NCI-H2029 (cell line): ENCODE measurements at places on chromosomes 2 and 18.

DNA sequence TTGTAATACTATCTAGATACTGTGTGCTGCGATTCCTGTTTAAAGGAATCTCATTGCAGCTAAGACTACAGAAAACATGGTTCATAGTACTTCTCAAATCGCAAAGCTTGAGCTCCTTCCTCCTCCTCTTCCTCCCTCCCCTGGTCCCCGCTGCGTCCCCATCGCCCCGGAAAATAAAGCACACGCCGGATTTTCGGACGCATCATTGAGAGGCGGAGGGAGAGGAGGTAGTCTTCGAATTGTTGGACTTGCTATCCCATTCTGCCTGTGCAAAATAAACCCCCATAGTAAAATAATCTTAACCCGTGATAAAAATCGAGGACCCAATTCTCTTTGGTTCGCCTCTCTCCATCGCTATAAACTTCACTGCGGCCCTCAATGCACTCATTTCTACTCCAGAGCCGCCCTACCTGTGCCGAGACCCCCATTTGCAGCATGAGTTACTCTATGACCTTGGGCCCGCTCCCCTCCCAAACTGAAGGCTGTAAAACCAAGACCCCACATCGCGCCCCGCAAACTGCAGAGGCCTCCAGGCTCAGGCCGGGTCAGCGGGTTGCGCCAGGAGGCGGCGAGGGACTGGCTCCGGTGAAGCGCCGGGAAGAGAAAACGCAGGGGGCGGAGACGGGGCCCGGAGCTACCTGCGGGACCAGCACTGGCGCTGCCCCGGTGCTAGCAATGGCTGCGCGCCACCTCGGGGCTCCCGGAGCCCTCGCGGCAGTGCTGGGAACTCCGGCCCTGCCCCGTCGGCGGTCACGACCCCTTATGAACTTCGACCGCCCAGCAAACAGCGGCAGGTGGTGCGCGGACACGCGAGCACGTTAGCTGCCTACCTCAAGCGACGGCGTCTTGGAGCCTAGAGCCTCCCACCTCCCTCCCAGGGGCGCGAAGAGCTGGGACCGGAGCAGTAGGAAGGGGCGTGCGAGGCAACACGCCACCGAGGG is 649 bp downstream of the ESCO1 start:
- DNase-seq = peak; percentile 48

- DNase-seq = no peak
Measured at GRCh38 chr2:235170016-235170415, 218.2 kb downstream of the SH3BP4 start.

- no peak for DNase-seq
Measured at GRCh38 chr2:230770804-230771203, 58.2 kb downstream of the CAB39 start.

- no peak for DNase-seq
Measured at GRCh38 chr2:38213619-38214167, 137.7 kb upstream of the CYP1B1 start.

GRCh38 chr2:112768432-112768831 is 4.0 kb upstream of the CKAP2L start:
- no peak for DNase-seq

GRCh38 chr2:241003830-241004564 is 5.6 kb downstream of the SNED1 start:
- DNase-seq = no peak

DNA sequence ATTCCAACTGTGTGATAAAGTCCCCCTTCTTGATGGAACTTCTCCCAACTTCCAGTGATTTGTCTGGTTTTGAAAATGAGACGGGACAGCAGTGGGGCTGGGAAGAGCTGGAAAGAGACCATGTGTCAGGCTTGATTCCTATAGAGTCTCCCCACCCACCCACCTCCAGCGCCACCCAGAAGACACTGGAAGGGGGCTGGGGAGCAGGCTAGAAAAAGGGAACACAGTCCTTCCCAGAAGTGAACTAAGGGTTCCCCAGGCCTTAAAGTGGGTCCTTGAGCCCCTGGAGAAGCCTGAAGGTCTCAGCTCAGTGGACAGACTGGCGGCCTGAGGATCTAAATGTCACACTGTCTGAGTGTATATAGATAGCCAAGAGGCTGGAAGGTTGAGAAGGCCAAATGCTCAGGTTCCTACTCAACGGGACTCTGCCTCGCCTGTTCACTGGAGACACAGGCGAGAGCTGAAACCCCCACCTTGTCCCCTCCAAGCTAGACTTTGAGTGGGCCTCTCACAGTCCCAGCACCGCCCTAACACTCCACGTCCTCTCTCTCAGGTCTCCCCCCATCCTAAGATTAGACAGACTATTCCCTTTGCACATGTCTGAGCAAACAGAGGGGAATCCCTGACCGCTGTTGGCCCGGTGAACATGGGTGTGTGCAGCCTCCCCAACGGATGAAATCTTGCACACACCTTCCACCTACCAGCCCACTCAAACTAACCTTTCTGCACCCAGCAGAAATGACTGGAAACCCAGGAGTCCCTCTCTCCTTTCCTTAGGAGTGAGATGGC is 1.6 kb downstream of the PKDCC start:
- no peak for DNase-seq

GRCh38 chr2:96811917-96812316 is 4.2 kb upstream of the CNNM3 start:
- no peak for DNase-seq

DNA sequence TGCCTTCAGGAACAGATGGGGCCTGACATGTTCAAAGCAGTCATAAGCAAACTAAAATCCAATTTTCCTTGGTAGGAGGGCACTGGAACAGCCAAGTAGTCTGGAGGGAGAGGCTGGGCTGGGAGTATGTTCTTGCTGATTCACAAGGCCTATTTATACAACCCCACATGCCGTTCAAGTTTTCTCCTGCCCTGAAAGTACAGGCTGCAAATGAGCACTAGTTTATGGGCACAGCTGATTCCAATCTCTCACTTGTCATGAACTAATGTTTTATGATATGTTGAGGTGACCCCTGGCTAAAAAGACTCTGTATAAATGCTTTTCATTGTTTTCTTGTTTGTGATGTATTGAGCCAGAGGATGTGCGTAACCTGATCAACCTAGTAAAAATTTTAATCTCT is 183.4 kb upstream of the SRD5A2 start:
- DNase-seq = no peak

DNA sequence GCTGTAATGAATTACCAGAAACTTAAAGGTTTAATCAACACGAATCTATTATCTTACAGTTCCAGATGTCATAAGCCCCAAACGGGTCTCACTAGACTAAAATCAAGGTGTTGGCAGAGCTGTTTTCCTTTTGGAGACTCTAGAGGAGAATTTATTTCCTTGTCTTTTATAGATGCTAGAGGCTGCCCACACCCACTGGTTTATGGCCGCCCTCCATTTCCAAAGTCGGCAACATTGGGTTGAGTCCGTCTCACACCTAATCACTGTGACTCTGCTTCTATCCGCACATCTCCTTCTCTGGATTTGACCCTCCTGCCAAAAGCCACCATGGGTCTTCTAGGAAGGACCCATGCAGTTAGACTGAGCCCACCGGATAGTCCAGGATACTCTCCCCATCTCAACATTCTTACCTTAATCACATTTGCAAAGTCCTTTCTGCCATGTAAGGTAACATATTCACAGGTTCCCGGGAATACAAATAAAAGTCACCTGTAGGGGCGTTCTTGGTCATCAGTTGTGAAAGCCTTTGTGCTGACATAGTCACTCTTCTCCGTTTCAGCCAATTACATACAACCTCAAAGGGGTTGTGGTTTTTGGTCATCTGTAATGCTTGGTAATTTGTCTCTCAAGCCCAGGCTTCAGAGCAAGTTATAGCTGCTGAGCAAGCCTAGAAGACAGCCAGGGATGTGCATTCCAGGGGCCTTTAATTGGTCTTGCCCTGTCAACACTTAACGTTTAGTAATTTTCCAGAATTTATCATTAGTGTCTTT is 179.4 kb downstream of the ANTXR1 start:
- DNase-seq = no peak

- no peak for DNase-seq
Measured at GRCh38 chr2:206887745-206888144, 51.6 kb upstream of the CPO start.

DNA sequence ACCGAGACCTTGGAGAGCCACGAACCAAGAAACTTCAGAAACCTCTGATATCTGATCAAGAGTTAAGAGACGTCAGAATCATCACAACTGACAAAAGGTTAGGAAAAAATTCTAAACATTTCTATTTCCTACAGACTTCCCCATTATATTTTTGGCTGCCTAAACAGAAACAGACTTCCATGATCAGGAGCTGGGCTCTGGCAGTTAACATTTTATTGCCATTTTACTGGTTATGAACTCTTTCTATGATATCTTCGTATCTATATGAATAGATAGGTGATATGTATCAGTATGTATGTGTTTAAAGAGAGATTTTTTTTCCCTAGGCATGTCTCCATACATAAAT is 31.1 kb upstream of the PPP1R1C start:
- DNase-seq = no peak

- no peak for DNase-seq
Measured at GRCh38 chr18:3074087-3074486, 61.1 kb upstream of the LPIN2 start.

DNA sequence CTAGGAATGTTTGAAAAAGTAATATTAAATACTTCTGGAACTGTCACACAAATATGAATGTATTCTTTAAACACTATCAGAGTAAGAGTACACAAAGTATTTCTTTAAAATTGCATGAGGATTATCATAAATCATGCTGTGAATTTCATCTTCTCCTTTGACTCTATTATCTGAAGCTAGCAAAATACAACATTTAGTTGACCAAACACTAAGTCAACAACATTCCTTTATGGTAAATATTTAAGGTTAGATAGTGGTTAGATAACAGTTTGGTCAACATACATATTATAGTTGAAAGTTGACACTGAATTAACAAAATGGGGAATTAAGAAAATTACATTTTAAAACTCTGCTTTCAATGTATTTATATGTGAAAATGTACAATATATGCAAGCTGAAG is 72.1 kb upstream of the GRB14 start:
- no peak for DNase-seq

GRCh38 chr18:567122-567521 is 13.1 kb upstream of the CETN1 start:
- no peak for DNase-seq

DNA sequence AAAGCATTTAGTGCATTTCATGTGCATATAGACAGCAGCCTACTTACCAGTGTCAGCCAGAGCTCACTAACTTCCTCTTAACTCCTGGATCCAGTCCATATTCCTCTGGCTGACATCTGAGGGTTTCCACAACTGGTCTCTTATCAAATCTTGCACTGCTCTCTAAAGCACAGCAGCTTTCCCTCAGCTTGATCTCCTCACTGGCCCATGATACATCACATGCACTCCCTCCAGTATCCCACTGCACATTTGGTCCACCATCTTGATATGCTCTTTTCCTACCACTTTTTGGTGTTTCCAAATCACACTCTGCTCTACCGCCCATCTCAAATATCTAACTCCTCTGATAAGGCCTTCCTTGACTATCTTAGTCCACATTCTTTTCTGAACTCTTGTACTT is 105.0 kb upstream of the ZFP36L2 start:
- DNase-seq = peak; percentile 25

- no peak for DNase-seq
Measured at GRCh38 chr2:80302314-80303005, 2.1 kb downstream of the LRRTM1 start.

- no peak for DNase-seq
Measured at GRCh38 chr2:138502255-138503086, 901 bp downstream of the SPOPL start.

DNA sequence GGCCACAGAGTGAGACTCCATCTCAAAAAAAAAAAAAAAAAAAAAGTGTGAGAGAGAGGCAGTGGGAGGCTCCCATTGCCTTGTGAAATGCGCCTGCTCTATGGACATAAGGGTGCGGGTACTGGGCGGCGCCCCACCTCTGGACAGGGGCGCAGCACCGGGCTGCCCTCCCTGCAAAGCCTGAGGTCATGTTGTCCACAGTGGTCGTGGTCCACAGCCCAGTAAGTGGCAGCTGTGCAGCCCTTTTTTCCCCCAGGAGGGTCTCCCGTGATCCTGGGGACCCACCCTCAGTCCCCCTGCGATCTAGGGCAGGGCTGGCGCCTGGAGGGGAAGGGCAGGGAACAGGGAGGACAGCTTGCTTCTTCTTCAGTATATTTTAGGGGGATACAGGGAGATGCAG is 37.8 kb downstream of the LPIN1 start:
- no peak for DNase-seq

DNA sequence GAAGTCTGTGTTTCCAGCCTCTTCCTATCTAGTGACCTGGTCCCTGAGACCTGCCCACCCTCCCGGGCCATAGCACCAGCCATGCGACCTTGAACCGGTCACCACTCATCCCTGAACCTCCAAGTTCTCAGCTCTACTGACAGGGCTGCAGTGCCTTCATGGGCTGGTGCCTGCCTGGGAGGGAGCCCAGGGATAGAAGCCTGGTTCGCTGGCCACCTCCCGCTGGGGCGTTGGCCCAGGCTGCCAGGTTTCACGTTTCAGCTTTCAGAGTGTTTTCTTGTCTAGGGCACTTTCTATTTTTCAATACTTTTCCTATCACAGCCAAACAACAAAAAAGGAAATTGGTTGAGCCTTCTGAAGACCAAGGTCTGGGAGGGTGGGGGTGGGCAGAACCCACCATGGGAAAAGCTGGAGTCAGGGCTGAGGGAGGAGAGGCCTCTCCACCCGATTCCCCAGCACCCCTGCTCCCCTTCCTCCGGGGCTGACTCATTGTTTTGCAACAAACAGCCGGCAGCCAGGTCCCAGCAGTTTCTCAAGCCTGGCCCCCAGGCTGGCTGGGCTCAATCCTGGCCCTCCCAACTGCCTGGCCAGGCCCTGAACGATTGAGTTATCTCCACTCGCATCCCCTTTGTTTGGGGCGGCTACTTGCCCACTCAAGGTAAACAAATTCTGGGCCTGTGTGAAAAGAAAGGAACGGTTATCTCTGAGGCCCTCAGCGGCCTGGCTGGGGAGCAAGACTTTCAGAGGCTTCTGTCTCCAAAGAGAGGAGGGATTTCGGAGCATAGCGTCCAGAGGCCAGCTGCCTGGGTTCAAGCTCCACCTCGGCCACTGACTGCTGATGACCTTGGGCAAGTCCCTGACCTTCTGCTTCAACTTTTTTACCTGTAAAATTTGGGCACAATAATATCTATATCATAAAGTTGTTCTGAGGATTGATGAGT is 47.5 kb downstream of the ZFP36L2 start:
- peak; percentile 35 for DNase-seq

GRCh38 chr2:195695002-195695631 is 38.1 kb downstream of the SLC39A10 start:
- no peak for DNase-seq

GRCh38 chr2:209334188-209335017 is 89.4 kb upstream of the MAP2 start:
- DNase-seq = peak; percentile 74
